ENCODE measurements at places on chromosomes 11 and 22.

- no peak for DNase-seq
Measured at GRCh38 chr11:75158696-75159150, 7.8 kb downstream of the SLCO2B1 start.

GRCh38 chr11:7143908-7144307 is 55.1 kb downstream of the RBMXL2 start:
- DNase-seq = no peak

DNA sequence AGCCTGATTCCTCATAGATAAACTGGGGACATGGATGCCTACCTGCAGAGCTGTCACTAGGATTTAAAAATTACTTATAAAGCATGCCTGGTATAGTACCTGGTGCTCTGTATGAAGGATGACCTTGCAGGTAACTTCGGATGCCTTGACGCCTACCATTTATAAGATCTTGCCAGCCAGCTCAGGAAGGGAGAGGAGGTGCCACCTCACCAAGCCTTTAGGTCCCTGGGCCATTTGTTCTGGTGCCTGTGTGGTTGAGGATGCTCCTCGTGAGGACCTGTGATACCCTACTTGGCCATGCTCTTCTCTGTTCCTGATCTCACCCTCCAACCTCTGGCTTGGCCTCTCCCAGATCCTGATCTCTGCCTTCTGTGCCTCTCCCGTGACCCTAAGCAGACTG is 85.2 kb downstream of the FDX1 start:
- DNase-seq = no peak

DNA sequence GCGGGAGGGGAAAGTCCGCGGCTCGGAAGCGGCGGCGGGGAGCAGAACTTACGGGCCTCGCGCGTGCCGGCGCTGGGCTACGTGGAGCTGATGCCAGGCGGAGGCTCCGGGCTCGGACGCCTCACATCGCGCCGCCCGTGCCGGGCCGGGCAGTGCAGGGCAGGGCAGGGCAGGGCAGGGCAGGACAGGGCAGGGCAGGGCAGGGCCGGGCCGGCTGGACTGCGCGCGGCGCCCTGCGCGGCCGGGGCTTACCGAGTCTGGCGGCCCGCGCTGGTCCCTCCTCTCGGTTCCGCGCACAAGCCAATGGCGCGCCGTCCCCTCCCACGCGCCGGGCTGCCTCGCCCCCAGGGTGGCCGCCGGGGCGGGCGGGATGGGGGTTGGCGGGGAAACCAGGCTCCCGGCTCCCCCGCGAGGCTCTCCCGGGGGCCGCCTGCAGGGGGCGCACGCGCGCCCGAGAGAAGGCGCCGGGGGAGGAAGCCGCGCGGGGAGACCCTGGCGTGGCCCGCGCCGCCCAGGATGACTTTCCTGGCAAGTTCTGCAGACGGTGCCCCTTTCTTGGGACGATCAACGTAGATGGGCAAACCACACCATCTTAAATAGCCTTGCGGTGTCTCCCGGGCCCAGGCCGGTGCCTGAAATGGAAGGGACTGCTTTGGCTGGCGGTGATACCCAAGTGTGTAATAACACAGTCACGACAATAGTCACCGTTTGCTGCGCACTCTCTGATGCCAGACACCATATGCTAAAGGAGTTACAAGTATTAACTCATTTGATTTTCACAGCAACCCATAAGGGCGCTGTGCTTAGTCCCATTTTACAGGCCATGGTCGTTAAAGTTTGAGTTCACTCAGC is at the start of gene TP53I11:
TP53I11 (minus strand) TSS at position 259 of the 852 bp plus-strand sequence. CDS start 12,548 bp downstream, outside the sequence.
- peak; percentile 49 for DNase-seq

- no peak for DNase-seq
Measured at GRCh38 chr22:44723801-44724200, 21.8 kb downstream of the PRR5 start.

- no peak for DNase-seq
Measured at GRCh38 chr11:80970037-80970436, 1529.2 kb upstream of the TENM4 start.

- DNase-seq = no peak
Measured at GRCh38 chr11:10623797-10624761, 55.6 kb upstream of the LYVE1 start.

DNA sequence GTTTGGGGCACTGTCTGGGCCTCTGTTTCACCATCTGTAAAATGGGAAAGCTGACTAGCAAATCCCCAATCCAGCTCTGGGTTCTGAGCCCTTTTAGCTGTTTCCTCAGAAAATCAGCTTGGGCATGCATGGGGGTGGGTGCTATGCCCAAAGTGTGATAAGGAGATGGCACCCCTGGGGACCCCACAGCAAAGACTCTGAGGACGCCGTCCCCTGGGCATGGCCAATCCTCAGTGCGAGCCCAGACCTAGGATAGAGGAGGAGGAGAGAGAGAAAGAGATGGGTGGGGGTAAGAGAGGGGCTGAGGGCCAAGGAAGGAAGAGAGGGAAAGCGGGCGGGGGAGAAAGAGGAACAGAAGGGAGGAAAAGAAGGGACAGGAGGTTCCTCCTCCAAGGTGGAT is 31.8 kb downstream of the TPBGL start:
- DNase-seq = no peak

DNA sequence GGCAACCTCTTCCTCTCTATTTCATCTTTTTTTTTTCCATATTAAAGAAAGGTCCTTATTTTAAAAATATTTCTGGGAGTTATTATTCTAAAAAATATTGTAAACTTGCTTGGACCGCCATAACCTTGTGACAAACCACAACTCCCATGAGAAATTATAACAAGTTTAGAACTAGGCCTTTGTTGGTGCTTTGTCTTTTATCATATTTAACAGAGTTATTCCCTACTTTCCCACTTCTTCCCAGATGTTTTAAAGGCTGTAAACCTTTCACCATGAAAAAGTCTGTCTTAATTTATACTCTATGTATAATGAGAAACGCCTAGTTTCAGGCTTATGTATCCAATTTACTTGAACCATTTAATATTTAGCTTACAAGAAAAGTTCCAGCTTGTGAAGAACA is 3.7 kb downstream of the CTSC start:
- no peak for DNase-seq

- DNase-seq = no peak
Measured at GRCh38 chr11:76523786-76524436, 79.1 kb downstream of the EMSY start.

DNA sequence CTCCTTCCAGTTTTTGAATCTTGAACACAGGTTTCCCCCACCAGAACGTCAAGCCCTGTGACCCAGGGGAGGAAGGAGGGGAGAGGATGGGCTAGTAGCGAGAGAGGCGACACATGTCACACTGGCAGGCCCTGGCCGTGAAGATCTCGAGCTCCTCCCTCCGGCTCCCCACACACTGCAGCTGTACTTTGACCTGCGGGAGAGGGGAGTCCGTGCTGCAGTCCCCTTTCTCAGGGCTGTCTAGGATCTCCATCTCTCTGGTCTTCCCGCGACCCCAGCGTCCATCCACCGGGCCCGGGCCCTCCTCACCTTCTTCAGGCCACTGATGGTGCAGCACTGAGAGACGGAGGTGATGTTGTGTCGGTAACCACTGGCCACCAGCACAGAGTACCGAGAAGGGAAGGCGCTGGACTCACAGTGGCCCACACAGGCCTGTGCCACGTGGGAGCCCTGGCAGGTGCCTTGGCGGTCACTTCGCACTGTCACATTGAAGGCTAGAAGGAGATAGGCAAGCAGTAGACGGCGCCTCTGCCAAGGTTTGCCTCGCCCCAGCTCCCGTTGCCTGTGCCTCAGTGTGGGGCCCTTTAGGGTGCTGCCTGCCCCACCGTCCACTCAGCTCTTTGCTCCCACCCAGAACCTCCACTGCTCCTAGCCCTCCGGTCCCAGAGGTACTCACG is 873 bp downstream of the GPHA2 start:
- DNase-seq = no peak

GRCh38 chr22:48257685-48258055 is 1495.2 kb downstream of the TBC1D22A start:
- DNase-seq = no peak

GRCh38 chr11:43818220-43818619 is 62.4 kb upstream of the ALKBH3 start:
- DNase-seq = no peak

- DNase-seq = no peak
Measured at GRCh38 chr11:73465023-73465675, 89.0 kb downstream of the RELT start.

DNA sequence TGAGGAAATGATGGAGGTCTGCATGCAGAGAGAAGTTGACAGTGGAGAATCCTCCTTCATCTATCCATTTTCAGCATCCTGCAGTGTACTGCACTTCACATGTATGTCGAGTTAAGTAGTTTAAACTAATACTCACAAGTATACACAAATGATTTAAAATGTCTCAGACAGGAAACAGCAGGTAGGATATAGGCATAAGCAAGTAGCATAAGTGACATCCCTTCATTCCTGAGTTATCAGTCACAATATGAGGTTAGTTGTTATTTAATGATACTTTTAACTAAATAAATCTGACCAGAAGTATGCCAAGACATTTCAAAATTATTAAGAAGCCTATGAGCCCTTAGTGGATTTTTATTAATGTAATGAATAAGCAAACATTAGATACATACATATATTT is 37.4 kb downstream of the MTMR2 start:
- DNase-seq = no peak

- peak; percentile 98 for DNase-seq
Measured at GRCh38 chr11:57667736-57668433, at the start of gene ZDHHC5. Gene ZDHHC5, plus strand, starts transcription at chr11:57668114. Its CDS starts 4,977 bp downstream, at chr11:57673091.

DNA sequence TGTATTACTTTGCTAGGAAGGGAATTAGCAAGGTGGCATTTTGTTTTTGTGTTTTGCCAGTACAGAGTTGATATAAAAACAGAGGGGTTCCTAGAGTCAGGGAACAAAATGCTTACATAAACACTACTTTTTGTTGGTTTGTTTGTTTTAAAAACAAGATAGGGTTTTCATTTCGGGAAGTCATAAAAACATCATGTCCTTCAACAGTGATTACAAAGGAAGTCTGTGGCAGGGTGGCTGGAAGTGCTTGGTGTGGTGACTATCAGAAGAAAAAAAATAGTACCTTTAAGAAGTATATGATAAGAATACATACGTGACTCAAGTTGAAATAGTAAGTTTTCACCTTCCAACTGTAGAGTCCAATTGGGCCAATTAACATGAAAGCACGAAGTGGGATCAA is 1.2 kb upstream of the IL18 start:
- no peak for DNase-seq

DNA sequence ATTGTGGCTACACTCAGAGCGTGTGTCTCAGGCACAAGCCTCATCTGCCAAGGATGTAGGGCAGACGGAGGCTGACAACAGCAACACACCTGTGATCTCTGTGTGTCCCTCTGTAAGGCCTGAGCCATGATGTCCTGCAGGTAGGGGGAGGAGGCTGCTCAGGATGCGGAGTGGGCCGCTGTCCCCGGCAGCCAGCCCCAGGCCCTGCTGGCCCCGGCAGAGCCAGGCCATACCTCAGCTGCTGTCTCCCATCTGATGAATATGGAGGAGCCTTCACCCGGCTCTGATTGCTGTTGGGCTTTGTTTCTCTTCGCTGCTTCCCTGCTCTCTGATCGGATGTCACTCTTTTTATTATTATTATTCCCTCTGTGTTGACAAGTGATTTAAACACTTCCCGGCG is 83.6 kb upstream of the NCAM1 start:
- no peak for DNase-seq

GRCh38 chr11:63909591-63910506 is 7.1 kb downstream of the RCOR2 start:
- DNase-seq = no peak

- DNase-seq = no peak
Measured at GRCh38 chr22:45179276-45180049, 15.7 kb downstream of the NUP50 start.

GRCh38 chr11:117597071-117597470 is 199.9 kb downstream of the DSCAML1 start:
- peak; percentile 5 for DNase-seq

DNA sequence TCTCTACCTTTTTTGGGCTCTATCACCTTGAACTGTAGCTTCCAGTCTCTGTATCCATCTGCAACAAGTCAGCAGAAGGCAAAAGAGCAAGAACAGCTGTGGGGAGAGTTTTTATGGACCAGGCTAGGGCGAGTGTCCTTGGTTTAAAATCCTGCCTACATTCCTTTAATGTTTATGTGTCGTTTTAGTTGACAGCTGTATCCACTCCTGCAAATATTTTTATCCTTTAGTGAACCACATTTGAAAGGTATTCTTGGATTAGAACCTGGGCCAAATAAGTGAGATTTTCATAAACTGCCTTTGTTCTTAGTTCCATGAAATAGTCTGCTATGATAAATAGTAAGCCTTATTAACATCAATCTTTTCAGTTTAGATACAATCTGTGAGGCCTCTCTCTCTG is 712.2 kb downstream of the ETS1 start:
- DNase-seq = no peak

DNA sequence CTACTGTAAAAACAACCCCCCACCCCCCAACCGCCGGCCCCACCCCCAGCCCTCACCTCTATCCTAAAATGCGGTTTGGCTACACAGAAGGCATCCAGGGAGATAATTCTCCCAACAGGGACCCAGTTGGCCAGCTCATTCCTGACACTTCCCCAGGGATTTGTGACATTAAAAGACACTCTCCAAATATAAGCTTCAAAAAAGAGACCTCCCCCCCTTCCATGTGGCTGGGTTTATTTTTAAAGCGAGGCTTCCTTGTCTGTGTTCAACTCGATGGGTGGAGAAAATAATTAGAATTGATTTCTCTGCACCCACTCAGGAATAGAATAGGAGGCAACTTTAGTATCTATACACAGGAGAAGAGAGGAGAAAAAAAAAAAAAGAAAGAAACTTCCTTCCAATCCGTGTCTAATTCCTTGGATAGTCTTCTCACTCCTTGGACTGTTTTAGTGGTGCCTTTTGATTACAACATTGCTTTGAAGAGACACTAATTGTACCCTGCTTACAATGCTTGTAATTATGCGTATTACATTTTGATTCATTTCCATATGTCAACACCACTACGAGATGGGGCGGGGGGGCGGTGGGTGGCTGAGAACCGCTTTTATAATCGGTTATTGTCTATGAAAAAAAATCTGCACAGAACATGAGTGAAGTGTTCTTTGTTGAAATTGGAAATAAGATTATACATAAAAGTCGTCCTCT is 500.4 kb downstream of the MIAT start:
- DNase-seq = no peak

DNA sequence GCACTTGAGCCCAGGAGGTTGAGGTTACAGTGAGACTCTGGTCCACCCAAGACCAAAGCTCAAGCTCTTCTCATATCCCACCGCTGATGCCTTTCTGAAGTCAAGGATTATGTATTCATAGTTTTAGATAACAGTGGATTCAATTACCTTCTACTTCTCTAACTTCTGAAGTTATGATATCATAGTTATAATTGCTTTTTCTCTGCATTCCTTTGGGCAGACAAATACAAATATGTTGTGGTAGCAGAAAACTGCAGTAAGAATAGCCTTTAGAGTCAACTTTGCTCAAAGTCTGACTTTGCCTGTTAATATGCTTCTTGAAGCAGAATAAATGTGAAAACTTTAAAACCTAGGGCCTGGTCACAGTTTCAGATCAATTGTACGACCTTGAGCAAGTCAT is 94.4 kb downstream of the LUZP2 start:
- DNase-seq = no peak

- no peak for DNase-seq
Measured at GRCh38 chr11:86035164-86035563, 33.7 kb downstream of the PICALM start.

- DNase-seq = no peak
Measured at GRCh38 chr11:34328632-34328910, 29.2 kb downstream of the ABTB2 start.
